Sigmoid colon (tissue), 7 donors: ENCODE measurements at places on chromosomes 12 and 14. TPM values are rescaled to one million over a fixed set of nuclear protein-coding genes. Genes with fewer than 3 reads are reported as not detected.

DNA sequence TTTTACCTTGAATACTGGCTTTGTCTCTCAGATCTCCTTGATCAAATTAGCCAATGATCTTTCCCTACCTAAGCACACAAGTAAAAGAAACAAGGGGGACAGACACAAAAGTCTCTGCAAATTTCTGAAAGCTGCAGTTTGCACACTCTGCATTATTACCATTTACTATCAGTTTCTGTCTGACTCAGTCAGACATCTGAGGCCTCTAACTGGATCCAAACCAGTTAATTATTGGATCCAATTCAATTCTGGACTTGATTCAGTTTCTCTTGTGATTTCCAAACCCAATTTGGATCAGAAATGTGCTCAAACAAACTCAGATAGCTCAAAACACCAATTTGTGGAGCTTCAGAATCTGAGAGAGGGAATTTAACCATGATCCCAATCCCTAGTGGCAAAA is 16.6 kb downstream of the SSTR1 start:
- H3K27me3 ChIP-seq: no peaks in the 10 kb centered on the region
- H3K36me3 ChIP-seq: no peaks in the 10 kb centered on the region
- H3K4me1 ChIP-seq: no peaks in the 10 kb centered on the region
- no peak overlapping the region for H3K4me3 ChIP-seq
- H3K27ac ChIP-seq: no peak overlapping the region

- H3K27ac ChIP-seq: no peak overlapping the region
- H3K4me1 ChIP-seq: peaks cover 36% of the 10 kb centered on the region
- peak; percentile 62 for DNase-seq
- no peak overlapping the region for H3K4me3 ChIP-seq
- no peaks in the 10 kb centered on the region for H3K36me3 ChIP-seq
Observed at GRCh38 chr12:6958609-6959057, 7.5 kb downstream of the PTPN6 start.

DNA sequence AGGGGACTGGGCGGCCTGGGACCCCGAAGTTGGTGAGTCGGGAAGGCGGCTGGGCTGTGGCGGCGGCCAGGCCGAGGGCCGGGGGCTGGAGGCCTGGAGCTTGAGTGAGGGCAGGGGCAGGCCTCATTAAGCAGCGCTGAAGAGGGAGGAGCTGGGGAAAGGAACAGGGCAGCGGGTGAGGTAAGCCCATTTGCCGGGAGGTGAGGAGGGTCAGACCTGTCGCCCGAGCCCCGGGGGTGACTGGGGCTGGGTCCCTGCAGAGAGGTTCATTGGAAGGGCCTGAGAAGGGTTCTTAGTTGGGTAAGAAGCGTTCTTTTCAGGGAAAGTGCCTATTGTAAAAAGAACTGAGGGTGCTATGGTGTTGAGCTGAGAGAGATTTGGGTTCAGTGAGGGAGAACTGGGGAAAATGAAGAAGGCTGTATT is 441 bp downstream of the RAB5B start:
- DNase-seq: peak; percentile 82
- H3K27ac ChIP-seq: peak overlapping the region; percentile 95
- H3K27me3 ChIP-seq: no peaks in the 10 kb centered on the region
- peak overlapping the region; percentile 94 for H3K4me3 ChIP-seq
- no peaks in the 10 kb centered on the region for H3K4me1 ChIP-seq
- H3K36me3 ChIP-seq: peaks cover 11% of the 10 kb centered on the region

Gene TOMM20L
- not detected for total RNA-seq

GRCh38 chr14:84708865-84709264 is 821.1 kb upstream of the FLRT2 start:
- no peak overlapping the region for H3K27ac ChIP-seq
- H3K27me3 ChIP-seq: no peaks in the 10 kb centered on the region
- no peaks in the 10 kb centered on the region for H3K4me1 ChIP-seq
- H3K36me3 ChIP-seq: no peaks in the 10 kb centered on the region
- H3K4me3 ChIP-seq: no peak overlapping the region
- DNase-seq: no peak

GRCh38 chr14:72708708-72709475 is 185.0 kb downstream of the DPF3 start:
- no peak overlapping the region for H3K27ac ChIP-seq
- H3K27me3 ChIP-seq: no peaks in the 10 kb centered on the region

DNA sequence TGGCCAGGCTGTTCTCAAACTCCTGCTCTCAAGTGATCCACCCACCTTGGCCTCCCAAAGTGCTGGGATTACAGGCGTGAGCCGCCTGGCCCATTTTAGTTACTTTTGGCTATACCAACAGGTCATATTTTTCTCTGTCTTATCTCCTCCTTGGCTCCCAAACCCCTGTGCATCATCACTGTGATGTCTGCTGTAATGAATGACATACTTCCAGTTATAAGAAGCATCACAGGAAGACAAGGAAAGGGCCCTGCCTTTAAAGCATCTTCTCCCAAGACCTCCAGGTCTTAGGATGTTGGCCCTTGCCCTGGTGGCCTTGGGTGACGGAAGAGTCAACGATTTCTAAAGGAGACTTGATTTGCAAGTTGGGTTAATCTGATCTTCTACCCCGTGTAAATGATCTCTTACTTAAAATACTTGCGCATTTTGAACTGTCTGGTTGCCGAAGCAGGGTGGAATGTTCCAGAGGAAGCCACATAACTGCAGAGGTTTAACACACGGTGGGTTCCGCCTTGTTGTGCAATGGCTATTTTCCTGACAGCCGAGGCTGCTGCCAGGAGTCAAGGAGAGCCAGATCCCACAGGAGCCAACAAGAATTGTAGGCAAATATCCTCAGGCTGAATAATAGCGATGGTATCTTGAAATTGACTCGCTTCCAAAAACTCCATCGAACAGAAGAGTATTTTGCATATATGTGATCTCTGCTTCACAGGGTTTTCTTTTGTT is 55.7 kb upstream of the PLXNC1 start:
- H3K4me3 ChIP-seq: no peak overlapping the region
- peak; percentile 70 for DNase-seq
- H3K27me3 ChIP-seq: no peaks in the 10 kb centered on the region
- no peaks in the 10 kb centered on the region for H3K36me3 ChIP-seq
